ENCODE measurements at places on chromosomes 11 and 22. TPM values are rescaled to one million over a fixed set of nuclear protein-coding genes. Genes with fewer than 3 reads are reported as not detected.

SAA2 gene
- not detected for total RNA-seq

DNA sequence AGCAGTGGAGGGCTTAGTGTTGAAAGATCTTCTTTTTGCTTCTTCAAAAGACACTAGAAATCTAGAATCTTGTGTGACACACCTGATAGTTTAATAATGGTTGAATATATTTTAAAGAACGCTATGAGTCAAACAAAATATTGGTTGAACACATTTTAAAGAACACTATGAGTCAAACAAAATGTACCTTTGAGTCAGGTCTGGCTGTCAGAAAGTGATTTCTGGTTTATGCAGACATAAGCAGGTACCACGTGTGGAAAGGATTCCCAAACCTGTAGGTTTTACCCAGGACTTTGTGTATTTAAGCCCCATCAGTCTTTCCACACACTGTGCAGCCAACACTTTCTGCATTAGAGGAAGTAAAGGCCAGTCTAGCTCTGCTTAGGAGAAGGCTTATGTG lies 366.7 kb upstream of the TENM4 start:
- no peak for DNase-seq
- H3K4me3 ChIP-seq = no peak overlapping the region
- no peaks in the 10 kb centered on the region for H3K36me3 ChIP-seq
- H3K27ac ChIP-seq = no peak overlapping the region
- no peaks in the 10 kb centered on the region for H3K4me1 ChIP-seq

- H3K27me3 ChIP-seq = no peaks in the 10 kb centered on the region
- no peak overlapping the region for H3K4me3 ChIP-seq
- no peak overlapping the region for H3K27ac ChIP-seq
- H3K4me1 ChIP-seq = no peaks in the 10 kb centered on the region
Observed at GRCh38 chr11:116403794-116404461, 368.9 kb downstream of the BUD13 start.

DNA sequence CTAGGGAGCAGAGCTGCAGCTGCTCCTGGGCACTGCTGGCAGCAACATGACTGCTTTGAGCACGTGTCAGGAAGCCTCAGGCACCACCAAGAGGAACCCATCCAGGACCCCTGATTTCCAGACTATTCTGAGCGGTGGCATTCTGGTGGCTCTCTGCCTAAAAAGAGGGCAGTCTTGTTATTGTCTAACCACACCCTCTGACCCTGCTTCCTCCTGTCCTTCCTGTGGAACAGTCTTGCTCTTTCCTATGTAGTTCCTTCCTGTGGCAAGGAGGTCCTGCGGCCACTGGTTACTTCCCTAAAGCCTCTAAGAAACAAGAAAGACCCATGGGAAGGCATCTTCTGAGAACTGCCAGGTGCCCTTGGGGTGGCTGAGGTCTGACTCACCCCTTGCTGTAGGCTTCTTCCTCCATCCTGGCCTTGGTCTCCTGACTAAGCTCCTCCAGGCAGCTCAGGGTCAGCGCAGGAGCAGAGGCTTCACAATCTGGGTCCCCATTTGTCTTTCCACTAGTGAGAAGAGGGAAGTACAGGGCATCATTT lies 13.1 kb upstream of the LYVE1 start:
- no peak overlapping the region for H3K4me3 ChIP-seq
- no peaks in the 10 kb centered on the region for H3K27me3 ChIP-seq
- DNase-seq = no peak
- H3K36me3 ChIP-seq = no peaks in the 10 kb centered on the region

- no peak overlapping the region for H3K27ac ChIP-seq
- H3K27me3 ChIP-seq = no peaks in the 10 kb centered on the region
- DNase-seq = no peak
- no peaks in the 10 kb centered on the region for H3K36me3 ChIP-seq
- no peaks in the 10 kb centered on the region for H3K4me1 ChIP-seq
Observed at GRCh38 chr11:21769188-21769587, 423.7 kb upstream of the ANO5 start.

CELSR1 gene
- 91.9 TPM for total RNA-seq

DNA sequence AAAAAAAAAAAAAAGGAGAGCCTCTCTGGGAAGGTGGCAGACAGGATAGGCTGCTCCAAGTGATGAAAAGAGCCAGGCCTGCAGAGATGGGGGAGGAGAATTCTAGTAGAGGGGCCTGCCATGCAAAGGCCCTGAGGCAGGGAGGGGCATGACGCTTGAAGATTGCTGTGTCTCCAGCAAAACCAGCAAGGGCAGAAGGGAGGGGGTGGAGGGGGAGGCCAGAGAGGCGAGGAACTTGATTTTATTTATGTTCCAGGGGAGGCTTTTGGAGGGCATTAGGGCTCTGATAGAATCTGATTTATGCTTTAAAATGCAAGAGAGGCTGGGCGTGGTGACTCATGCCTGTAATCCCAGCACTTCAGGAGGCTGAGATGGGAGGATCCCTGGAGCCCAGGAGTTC lies 16.7 kb upstream of the PACSIN2 start:
- H3K27ac ChIP-seq = no peak overlapping the region
- H3K36me3 ChIP-seq = no peaks in the 10 kb centered on the region
- DNase-seq = no peak
- no peaks in the 10 kb centered on the region for H3K4me1 ChIP-seq

- no peak for DNase-seq
- no peaks in the 10 kb centered on the region for H3K4me1 ChIP-seq
- no peak overlapping the region for H3K4me3 ChIP-seq
- H3K36me3 ChIP-seq = no peaks in the 10 kb centered on the region
- H3K27me3 ChIP-seq = no peaks in the 10 kb centered on the region
- H3K27ac ChIP-seq = no peak overlapping the region
Observed at GRCh38 chr11:115469361-115469760, 34.9 kb downstream of the CADM1 start.

- no peaks in the 10 kb centered on the region for H3K27me3 ChIP-seq
- peak overlapping the region; percentile 52 for H3K27ac ChIP-seq
- H3K4me3 ChIP-seq = no peak overlapping the region
- DNase-seq = peak; percentile 26
- H3K36me3 ChIP-seq = no peaks in the 10 kb centered on the region
Observed at GRCh38 chr11:2511421-2512369, 66.9 kb downstream of the KCNQ1 start.

DNA sequence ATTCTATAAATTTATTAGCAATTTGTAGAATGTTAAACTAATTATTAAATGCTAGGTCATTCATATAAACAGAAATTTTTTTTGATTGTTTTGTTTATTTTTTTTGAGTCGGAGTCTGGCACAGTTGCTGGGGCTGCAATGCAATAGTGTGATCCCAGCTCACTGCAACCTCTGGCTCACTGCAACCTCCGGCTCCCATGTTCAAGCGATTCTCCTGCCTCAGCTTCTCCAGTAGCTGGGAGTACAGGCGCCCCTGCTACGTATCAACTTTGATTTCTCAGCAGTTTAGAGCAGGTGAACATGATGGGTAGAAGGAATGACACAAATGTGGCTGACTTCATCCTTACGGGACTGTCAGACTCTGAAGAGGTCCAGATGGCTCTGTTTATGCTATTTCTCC lies at the start of gene OR8H3:
Gene OR8H3, plus strand, starts transcription at position 301 of the 400 bp plus-strand sequence. Its CDS starts 0 bp downstream, at position 301.
- no peak within 1 kb of the TSS for H3K27ac ChIP-seq
- no peaks in the 10 kb centered on the region for H3K36me3 ChIP-seq
- no peaks in the 10 kb centered on the region for H3K27me3 ChIP-seq
- no peak for DNase-seq

GRCh38 chr11:8368194-8368593 lies 104.5 kb upstream of the LMO1 start:
- DNase-seq = no peak
- no peak overlapping the region for H3K4me3 ChIP-seq
- no peaks in the 10 kb centered on the region for H3K27me3 ChIP-seq
- no peaks in the 10 kb centered on the region for H3K4me1 ChIP-seq
- H3K36me3 ChIP-seq = no peaks in the 10 kb centered on the region

API5 gene
- total RNA-seq = 54.2 TPM

Data from upper lobe of left lung (tissue), 6 donors.